NCI-H82 (cell line): ENCODE measurements at places on chromosomes 11 and 22.
A peak's percentile ranks its signal among the peaks of the same experiment; 100 is the strongest.

GRCh38 chr22:31295360-31295759, 3.1 kb upstream of the PIK3IP1 start:
- no peak for DNase-seq

DNA sequence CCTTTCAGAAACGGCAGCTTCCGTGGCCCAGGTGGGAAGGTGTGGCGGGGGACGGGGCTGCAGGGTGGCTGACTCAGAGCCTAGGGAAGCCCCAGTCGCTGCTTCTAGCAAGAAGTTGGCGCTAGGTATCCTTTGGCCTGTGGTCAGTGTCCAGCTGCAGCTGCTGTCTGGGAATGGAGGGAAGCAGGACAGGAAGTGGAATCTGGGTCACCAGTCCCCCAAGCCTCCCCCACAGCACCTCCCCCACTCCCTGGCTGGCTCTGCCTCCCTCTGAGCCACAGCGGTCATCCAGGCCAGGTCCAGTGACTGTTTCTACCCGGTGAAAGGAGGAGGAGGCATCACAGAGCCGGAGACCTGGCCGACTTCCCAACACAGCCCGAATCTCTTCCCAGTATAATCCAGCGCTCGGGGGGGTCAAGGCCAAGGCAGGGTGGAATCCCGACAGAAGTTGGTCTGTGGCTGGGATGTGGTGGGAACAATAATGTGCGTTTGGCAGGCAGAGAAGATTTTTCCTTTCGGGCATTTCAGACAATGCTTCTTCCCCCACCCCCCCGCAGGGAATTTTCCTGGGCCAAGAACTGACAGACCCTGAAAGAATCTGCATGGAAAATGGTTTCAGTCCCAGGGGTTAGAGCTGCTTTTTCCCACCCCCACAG, 45.1 kb downstream of the C11orf96 start:
- DNase-seq, result peak; percentile 20

- peak; percentile 48 for DNase-seq
Measured at GRCh38 chr11:833114-833791, 501 bp downstream of the CD151 start.

DNA sequence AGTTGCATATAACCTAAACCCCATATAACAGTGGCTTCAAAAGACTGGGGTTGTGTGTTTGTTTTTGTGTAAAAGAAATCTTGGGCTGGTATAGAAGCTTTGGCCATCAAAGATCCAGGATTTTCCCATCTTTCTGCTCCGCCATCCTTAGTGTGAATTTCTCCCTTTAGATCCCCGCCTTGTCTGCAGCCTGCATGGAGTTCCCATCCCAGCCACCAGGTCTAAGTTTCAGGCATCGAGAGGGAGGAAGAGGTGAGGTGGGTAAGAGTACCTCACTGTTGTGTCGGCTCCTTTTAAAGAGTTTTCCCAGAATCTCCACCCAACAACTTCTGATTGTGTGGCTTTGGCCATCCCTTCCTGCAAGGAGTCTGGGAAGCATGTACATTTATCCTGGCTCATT, 195.5 kb upstream of the SORL1-AS1 start:
- DNase-seq, result no peak

GRCh38 chr11:67010296-67010905, 12.5 kb upstream of the SYT12 start:
- no peak for DNase-seq

DNA sequence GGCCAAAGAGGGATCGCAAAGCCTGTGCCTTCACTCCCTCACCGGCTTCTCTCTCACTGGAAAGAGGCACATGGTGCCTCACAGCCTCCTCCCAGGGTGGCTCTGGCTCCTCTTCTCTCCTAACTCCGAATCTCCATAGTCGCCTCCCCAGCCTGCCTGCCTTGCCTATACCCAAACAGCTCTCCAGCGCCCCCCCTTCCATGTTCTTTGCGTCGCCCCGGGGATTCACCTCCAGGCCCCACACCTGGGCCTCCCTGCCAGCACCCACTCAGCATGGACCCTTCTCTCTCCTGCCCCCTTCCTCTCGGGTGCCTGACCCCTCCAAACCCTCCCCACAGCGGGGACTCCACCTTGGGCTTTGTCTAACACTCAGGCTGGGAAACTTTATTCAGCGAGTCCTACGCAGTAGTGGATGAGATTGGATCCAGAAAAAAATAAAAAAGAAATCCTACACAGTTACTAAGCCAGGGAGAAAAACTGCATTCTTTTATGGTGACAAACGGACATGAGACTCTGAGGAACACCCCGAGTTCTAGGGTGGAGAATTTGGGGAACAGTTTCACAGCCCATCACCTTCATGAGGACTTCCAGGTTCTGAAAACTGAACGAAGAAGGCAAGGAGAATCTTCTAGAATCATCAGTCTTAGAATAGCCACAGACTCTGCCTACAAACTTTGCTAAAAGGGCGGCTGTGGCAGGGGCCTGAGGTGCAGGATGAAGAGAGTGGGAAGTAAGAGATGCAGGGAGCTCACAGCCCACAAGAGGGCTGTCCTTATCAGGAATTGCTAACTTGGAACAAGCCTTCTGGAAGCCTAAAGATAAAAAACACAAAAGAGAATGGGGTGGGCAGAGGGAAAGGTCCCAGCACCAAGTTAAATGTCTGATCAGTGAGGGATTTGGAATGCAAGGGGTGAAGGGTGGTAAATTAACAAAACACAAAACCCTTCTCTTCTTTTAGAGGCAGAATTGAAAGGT, 5.3 kb downstream of the PPM1F start:
- peak; percentile 24 for DNase-seq

- DNase-seq, result no peak
Measured at GRCh38 chr22:36467946-36468345, 13.5 kb downstream of the TXN2 start.

- peak; percentile 59 for DNase-seq
Measured at GRCh38 chr11:77127235-77127911, 673 bp upstream of the MYO7A start.

GRCh38 chr11:18633256-18634139, 644 bp downstream of the SPTY2D1 start:
- peak; percentile 31 for DNase-seq

DNA sequence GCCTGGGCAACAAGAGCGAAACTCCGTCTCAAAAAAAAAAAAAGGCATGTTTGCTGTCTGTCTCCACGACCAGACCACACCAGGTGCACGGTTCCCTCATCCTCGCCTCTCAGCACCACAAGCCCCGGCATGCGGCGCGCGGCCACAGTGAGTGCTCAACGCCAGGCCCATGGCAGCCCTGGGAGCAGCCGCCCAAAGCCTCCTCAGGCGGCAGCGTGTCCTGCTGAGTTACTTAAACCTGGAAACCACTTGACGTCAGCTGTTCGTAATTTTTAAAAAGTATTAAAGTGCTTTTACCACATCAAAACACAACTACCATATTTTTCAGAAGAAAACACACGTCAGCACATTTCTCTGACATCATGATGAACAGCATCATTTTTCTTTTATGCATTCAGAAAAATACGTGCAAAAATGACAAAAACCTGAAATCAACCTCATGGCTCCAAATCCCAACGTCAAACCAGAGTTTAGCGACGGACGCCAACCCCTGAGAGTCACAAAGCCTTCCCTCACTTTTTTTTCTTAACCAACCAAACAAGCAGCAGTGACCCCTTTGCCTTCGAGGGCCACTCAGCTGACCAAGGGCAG, 2.1 kb downstream of the DEAF1 start:
- DNase-seq, result no peak

DNA sequence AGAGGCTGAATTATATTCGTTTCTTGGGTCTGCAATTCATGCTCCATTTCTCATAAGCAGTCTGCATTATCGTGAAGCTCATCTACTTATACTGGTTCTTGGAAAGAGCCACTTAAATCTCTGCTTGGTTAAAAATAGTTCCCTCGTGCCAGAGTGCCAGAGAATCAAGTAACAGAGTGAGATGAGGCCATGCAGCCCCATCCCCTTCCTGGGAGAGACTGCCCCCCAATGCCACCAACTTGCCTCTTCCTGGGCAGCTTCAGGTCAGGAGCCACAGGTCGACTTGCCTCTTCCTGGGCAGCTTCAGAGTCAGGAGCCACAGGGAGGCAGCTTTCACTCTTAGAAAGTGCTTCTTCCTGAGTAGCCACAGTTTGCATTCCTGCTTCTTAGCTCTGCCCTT, 223.9 kb upstream of the ZBED5 start:
- DNase-seq, result no peak

DNA sequence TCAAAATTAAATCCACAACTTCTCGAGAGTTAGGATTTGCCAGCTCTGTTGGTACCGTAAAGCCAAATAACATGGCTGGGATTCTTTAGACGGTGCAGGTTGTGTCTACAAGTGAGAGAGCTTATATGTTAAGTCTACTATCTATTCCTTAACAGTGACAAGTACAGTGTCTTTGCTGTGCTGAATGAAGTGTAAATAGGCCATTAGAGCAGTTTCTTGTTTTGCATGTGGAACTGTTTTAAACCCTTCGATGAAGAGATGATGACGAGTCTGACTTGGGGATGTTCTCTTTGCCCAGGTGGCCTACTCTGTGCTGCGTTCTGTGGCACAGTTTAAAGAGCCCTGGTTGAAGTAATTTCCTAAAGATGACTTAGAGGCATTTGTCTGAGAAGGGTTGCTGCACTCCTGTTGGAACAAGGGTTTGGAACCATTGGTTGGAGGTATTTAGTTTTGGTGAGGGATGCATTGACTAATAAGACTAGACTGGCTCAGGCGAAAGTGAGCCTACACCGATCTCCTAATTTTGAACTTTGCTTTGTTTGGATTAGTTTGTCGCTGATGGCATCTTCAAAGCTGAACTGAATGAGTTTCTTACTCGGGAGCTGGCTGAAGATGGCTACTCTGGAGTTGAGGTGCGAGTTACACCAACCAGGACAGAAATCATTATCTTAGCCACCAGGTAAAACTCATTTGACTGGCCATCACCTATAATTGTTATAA, 988 bp downstream of the RPS3 start:
- DNase-seq, result peak; percentile 35

DNA sequence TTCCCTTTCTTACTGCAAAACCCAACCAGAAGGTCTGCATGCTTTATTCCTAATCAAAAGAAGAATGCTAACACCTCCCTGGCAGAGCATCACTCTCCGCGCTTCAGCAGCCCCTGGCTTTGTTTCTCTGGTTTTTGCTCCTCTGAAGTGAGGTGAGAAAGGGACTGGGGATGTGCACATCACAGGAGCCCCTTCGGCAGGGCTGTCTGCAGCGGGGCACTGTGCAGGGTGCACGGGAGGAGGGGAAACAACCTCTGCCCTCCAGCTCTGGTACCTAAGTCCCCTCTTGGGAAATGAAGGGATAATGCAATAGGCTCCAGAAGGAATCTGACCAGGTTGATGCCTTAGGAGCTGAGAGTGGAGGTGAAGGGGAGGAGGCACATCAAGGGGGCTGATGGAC, 312.7 kb downstream of the NTM start:
- no peak for DNase-seq

DNA sequence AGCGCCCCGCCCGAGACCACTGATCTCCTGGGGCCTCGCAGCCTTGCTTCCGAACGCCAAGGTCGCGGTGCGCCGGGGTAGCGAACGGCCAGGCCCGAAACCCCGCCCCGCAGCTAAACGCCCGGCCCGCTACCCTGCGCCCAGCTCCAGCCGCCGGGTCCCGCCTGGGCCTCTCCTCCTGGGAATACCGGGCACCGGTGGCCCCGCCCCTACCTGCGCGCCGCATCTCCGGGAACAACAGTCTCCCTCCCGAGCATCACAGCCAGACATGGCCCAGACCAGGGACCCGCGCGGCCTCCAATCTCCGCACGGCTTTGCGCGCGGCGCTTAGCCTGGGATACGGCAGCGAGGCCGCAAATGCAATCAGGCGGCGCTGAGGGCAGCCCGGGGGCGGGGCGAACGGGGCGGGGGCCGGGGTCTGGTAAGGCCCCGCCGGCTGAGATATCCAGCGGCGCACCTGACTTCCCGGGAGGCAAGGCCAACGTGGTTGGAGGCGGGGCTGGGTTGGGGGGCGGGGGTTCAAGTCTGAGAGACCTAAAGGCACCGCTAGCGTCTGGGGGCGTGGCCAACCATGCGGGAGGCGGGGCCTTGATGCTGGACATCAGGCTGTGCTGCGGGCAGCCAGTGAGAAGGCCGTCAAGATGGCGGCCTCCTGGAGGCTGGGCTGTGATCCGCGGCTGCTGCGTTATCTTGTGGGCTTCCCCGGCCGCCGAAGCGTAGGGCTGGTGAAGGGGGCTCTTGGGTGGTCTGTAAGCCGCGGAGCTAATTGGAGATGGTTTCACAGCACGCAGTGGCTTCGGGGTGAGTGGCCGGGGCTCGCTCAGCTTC, at the start of the genes APIP and PDHX:
Gene APIP (minus strand): TSS at position 365 of the 828 bp plus-strand sequence. CDS start 95 bp downstream, at position 270.
Gene PDHX (plus strand): TSS at position 604 of the 828 bp plus-strand sequence. CDS start 38 bp downstream, at position 642.
- DNase-seq, result peak; percentile 99

DNA sequence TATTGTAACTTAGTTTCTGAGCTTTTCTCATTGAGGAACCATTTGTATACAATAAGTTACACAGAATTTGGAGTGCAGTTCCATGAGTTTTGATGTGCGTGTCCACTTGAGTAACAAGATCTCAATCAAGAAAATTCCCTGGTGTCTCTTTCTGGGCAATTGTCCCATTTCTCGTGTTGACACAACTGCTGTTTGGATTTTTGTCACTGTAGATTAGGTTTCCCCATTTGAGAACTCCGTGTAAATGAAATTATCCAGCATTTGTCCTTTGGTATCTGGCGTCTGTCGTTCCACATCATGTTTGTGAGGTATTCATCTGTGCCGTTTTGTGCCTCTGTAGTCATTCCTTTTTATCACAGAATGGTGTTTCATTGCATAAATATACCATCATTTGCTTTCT, 547.0 kb downstream of the TBC1D22A start:
- no peak for DNase-seq

DNA sequence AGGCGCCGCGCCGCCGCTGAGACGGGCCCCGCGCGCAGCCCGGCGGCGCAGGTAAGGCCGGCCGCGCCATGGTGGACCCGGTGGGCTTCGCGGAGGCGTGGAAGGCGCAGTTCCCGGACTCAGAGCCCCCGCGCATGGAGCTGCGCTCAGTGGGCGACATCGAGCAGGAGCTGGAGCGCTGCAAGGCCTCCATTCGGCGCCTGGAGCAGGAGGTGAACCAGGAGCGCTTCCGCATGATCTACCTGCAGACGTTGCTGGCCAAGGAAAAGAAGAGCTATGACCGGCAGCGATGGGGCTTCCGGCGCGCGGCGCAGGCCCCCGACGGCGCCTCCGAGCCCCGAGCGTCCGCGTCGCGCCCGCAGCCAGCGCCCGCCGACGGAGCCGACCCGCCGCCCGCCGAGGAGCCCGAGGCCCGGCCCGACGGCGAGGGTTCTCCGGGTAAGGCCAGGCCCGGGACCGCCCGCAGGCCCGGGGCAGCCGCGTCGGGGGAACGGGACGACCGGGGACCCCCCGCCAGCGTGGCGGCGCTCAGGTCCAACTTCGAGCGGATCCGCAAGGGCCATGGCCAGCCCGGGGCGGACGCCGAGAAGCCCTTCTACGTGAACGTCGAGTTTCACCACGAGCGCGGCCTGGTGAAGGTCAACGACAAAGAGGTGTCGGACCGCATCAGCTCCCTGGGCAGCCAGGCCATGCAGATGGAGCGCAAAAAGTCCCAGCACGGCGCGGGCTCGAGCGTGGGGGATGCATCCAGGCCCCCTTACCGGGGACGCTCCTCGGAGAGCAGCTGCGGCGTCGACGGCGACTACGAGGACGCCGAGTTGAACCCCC, 798 bp downstream of the BCR start:
- peak; percentile 44 for DNase-seq
